ENCODE measurements at places on chromosomes 11 and 22.

GRCh38 chr11:70509476-70509875, 111.1 kb downstream of the CTTN start:
- no peak for DNase-seq

GRCh38 chr11:44840521-44841251, 110.0 kb downstream of the TP53I11 start:
- DNase-seq = no peak

DNA sequence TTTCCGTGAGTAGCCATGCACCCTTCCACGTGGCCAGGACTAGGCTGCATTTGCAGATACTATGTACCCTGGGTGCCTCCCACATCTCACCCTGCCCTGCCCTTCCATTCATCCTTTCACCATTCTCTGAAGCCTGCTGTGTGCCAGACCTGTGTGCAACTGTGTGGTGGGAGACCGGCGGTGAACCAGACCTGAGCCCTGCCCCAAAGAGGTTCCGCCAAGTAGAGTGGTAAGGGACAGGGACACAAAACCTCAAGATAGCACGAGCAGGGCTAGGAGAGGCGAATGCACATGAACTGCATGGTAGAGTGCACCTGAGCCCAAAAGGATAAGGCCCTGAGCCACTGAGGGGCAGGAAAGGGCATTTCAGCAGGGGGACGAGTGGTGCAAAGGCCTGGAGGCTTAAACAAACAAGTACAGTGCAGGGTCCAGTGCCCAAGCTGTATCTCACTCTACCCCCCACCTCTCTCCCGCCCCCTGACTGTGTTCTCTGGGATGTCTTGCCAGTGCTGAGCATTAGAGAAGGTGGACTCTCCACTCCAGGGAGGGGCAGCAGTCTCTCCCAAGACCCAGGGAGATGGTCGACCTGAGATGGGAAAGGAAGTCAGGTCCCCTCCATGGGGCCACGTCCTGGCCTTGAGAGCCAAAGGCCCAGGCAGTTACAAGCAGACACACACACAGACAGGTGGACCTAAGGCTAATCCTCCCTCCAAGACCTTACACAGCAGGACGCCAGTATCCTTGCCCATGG, 14.1 kb upstream of the ARAP1 start:
- DNase-seq = no peak

- no peak for DNase-seq
Measured at GRCh38 chr11:69300120-69301060, 6.4 kb downstream of the MYEOV start.

DNA sequence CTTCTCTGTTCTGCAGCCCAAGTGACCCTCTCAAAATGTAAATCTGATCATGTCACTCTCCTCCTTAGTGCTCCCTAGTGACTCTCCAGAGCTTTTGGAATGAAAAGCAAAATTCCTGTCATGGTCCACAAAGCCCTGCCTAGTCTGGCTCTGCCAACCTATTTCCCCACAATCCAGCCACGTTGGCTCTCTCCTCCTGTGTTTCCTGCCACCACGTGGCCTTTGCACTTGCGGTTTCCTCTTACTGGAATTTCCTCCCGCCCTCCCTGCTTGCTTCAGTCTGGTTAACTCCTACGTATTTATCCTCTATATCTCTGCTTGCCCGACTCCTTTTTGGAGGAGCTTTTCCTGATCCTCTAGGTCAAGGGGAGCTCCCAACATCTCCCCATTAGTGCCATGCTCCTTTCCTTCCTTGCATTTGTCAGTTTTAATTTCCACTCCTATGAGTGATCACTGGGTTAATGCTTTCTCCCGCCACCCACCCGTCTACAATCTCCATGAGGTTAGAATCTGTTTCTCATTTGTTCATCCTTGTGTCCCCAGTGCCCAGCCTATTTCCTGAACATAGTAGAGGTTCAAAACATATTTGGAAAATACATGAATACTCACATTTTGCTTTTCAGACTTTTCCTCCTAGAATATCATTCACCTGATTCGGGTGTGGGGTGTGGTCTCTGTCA, 11.5 kb downstream of the NNMT start:
- no peak for DNase-seq

DNA sequence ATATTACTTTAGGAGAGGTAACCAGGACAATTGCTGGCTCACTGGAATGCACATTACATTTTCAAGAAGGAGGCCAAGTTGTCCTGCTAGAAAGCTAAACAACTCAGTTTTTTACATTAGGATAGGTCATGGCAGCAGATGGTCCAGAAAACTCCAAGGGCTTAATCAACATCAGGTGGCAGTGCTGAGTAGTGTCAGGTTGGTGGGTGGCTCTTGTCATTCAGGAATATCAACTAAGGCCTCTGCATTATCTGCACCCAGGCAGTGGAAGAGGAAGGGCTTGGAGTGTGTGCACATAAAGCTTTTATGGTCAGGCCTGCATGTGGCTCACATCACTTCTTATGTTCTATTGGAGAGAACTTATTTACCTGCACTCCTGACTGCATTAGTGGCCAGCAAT, 32.2 kb upstream of the OR4B1 start:
- no peak for DNase-seq

GRCh38 chr22:36860821-36861659, at the start of gene NCF4:
NCF4 (plus strand) TSS chr22:36861006; CDS start chr22:36861172, 166 bp downstream.
- DNase-seq = peak; percentile 80

DNA sequence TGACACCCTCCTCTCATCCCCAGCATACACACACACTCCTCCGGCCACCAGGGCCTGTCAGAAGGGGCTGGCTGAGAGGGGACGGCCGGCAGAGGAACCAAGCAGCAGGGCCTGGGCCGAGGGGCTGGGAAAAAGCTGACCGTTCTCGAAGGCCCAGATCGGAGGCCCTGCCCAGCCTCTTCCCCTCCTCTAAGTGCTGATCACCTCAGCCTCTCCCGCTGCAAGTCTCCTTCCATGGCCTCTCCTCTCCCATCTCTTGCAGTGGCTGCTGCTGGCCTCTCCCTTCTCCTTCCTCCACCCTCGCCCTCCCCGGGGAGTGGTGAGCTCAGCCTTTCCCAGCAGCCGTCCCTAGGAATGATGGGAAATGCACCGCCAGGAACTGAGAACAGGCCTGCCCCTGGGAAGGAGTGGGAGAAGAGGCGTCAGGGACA, 39.6 kb downstream of the ARRB1 start:
- peak; percentile 86 for DNase-seq

GRCh38 chr11:1628506-1629325, 859 bp upstream of the KRTAP5-5 start:
- DNase-seq = peak; percentile 59
